ENCODE measurements at places on chromosomes 5 and 9. TPM values are rescaled to one million over a fixed set of nuclear protein-coding genes. Genes with fewer than 3 reads are reported as not detected.
A peak's percentile ranks its signal among the peaks of the same experiment; 100 is the strongest.

PCDHA13 gene
- total RNA-seq = not detected

DNA sequence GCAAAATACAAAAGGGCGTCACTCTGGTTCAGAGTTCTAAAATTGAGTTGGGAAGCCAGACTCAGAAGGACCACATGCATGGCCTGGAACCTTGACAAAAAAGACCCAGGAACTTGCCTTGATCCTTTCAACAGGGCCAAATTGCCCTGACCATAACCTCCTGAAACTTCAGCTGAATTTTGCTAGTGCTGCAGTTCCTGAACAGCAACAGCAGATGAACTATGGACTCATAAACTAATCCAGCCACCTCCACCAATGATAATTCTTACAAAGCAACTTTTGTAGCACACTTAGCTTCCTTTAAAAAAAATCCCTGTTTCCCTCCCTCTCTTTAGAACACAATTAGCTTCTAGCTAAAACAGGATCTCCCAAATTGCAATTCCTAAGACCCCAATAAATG is 155.9 kb downstream of the MAT2B start:
- no peaks in the 10 kb centered on the region for H3K36me3 ChIP-seq
- no peak overlapping the region for H3K4me3 ChIP-seq
- no peak overlapping the region for H3K27ac ChIP-seq
- H3K27me3 ChIP-seq = no peaks in the 10 kb centered on the region
- no peak for DNase-seq
- H3K4me1 ChIP-seq = no peaks in the 10 kb centered on the region

DNA sequence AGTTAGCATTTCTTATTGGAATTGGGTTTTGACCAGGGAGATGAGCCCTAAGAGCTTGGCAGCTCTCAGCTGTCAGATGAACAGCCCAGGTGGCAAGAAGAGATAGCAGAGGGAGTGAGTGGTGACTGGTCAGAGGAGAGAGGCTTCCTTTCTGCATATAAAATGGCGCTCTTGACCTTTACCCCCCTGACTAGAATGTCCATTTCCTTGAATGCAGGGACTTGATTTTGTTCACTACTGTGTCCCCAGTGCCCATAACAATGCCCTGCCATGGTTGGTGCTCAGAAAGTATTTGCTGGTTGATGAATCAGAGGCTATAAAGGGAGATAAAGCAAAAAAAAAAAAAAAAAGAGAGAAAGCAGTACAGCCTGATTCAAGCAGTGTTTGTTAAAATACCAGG is 7.2 kb downstream of the CHMP5 start:
- H3K4me1 ChIP-seq = peaks cover 3% of the 10 kb centered on the region
- H3K27me3 ChIP-seq = no peaks in the 10 kb centered on the region
- DNase-seq = no peak
- no peaks in the 10 kb centered on the region for H3K36me3 ChIP-seq

DNA sequence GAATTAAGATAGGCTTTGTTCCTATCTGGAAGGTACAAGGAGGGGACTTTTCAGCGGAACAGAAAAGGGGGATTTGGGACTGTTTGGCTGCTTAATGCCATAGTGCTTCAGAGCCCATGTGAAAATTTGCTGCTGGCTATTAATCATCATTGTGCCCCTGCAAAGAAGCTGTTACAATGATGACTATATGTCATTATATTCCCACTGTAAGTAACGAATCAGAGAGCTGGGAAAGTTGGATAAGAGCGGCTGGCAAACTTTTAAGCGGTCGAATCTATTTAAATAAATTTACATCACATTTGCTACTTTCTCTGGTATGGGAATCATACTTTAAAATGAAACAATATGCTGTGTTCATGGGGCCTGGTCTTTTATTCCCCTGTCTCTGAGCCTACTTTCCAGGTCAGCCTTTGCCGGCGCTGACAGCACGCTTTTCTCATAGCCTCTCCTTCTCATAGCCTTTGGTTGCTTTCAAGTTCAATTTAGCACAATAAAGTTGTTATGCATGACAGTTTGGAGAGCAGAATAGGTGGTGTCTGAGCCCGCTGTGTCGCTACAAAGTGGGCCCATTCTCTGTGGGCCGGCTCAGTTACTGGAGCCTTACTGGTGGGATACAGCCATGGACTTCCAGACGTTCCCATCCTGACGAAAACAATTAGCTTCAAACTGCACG is 271.2 kb upstream of the TMEM161B start:
- no peak overlapping the region for H3K27ac ChIP-seq
- H3K27me3 ChIP-seq = no peaks in the 10 kb centered on the region
- H3K36me3 ChIP-seq = no peaks in the 10 kb centered on the region
- DNase-seq = no peak
- no peak overlapping the region for H3K4me3 ChIP-seq

GRCh38 chr5:144076521-144077083 is 93.9 kb downstream of the YIPF5 start:
- H3K36me3 ChIP-seq = no peaks in the 10 kb centered on the region
- H3K27ac ChIP-seq = no peak overlapping the region
- H3K4me1 ChIP-seq = no peaks in the 10 kb centered on the region
- no peak for DNase-seq

DNA sequence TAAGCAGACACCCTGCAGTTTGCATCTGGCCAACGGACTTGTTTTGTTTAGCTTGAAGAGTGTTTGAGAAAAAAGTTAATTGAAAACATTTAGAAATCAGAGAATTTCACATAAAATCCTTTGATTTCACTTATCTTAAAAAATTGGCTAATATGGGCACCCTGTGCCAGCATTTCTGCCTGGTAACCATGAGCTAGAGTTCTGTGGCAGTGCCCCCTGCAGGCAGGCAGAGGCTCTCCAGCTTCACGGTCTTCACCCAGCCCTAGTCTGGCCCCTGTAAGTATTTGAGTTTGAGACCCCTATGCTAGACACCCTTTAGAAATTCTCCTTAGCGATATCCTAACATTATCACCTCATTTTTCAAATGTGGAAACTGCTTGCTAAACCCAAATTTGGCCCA is 18.8 kb upstream of the FANCC start:
- no peak overlapping the region for H3K4me3 ChIP-seq
- H3K36me3 ChIP-seq = no peaks in the 10 kb centered on the region
- no peaks in the 10 kb centered on the region for H3K27me3 ChIP-seq
- H3K27ac ChIP-seq = no peak overlapping the region
- H3K4me1 ChIP-seq = no peaks in the 10 kb centered on the region

DNA sequence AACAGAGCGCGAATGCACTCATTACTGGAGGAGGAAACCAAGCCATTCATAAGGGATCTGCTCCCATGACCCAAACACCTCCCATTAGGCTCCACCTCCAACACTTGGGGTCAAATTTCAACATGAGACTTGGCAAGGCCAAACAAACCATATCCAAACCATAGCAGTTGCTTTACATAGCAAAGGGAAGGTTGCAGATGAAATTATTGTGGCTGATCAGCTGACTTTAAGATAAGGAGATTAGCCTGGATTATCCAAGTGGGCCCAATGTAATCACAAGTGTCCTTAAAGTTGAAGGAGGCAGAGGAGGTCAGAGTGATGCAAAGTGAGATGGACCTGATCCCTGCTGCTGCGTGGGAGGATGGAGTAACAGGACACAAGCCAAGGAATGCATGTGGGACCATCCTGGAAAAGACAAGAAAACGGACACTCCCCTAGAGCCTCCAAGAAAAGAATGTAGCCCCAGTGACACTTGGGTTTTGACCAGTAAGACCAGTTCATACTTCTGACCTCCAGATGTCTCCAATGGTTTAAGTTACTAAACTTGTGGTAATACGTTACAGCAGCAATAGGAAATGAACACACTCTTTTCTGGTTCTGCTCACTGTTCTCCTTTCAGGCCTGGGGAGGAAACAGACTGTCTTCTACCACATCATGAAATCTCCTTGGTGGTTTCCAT is 167.3 kb downstream of the GNAQ start:
- no peaks in the 10 kb centered on the region for H3K4me1 ChIP-seq
- no peaks in the 10 kb centered on the region for H3K36me3 ChIP-seq
- DNase-seq = no peak
- H3K27me3 ChIP-seq = no peaks in the 10 kb centered on the region

DNA sequence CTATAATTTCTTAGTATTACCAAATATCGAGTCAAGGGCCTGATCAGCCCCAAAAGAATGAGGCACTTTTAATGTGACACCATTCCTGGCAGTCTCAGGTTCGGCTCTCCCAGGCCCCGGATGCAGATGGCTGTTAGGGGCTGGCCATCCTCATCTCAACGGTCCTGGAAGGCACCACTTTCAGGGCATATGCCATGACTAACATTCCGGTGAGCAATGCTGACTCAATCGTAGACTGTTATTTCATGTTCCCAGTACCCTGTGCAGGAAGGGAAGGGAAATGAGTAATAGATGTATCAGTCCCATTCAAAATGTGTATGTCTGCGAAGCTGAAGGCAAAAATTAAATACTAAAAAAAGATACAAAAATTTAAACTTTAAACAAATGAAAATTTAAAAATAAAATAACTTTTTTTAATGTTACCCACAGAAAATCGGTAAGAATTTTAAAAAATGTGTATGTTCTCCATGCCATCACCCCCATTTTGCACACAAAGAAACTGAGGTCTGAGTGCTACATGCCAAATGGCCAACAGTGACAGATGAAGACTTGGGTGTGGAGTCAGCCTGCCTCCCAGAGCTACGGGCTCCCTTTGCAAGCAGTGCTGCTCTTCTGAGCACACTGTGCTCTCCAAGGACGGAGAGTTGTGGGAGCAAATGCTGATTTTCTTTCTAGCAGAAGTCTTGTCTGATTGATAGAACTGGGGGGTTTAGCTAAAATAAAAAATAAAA is 79.0 kb downstream of the GLDC start:
- peaks cover 25% of the 10 kb centered on the region for H3K4me1 ChIP-seq
- no peak overlapping the region for H3K27ac ChIP-seq
- H3K27me3 ChIP-seq = no peaks in the 10 kb centered on the region
- no peaks in the 10 kb centered on the region for H3K36me3 ChIP-seq
- DNase-seq = no peak

DNA sequence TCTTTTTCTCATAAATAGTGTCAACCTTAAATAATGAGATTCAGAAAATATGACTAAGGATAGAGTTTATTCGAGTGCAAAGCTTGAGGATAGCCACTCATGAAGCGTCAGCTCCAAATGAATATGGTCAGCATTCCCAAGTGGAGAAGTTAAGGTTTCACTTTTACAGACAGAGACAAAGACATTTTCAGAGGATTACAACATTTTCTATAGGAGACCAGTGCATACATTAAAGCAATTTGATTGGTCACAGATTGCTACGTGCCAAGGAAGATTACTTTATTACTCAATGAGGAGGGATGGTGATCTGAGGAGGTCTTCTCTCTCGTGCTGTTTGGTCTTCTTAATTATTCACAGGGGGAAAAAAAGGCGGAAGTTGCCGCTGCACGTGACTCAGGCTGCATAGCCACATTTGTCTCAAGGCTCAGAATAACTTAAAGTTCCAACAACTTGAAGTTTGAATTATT is 60.1 kb upstream of the SPATA31C2 start:
- peaks cover 11% of the 10 kb centered on the region for H3K4me1 ChIP-seq
- H3K36me3 ChIP-seq = no peaks in the 10 kb centered on the region
- DNase-seq = no peak
- peak overlapping the region; percentile 30 for H3K4me3 ChIP-seq

Measured in vagina (tissue), 2 donors.